ENCODE measurements at places on chromosomes 3 and 15. TPM values are rescaled to one million over a fixed set of nuclear protein-coding genes. Genes with fewer than 3 reads are reported as not detected.
A peak's percentile ranks its signal among the peaks of the same experiment; 100 is the strongest.

DNA sequence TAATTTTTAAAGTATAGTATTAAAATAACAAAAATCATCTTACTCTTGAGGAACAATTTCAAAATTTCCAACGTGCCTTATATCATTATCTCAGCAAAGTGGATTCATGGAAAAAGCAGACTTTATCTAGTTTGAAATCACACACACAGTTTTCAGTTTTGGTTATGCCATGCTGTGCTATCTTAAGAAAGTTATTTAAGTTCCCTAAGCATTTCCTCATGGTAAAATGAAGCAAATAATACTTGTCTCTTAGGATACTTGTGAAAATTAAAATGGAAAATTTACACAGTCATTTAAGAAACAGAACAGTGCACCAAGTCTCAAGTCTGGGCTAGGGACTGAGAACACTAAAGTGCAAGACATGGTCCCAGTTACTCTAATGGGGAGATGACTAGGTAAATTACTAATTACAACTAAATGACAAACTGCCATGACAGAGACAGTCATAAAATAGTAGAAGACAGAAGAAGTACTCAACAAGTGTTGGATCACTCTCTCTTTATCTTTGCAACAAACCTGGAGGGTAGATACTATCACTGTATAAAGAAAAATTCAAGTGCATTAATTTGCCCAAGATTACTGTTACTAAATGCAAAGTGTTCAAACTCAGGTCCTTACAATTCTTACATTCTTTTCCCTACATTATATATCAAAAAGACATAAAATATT lies 44.8 kb downstream of the DMXL2 start:
- no peak overlapping the region for H3K4me3 ChIP-seq
- no peaks in the 10 kb centered on the region for H3K4me1 ChIP-seq
- no peaks in the 10 kb centered on the region for H3K27me3 ChIP-seq
- no peak for DNase-seq
- no peak overlapping the region for H3K27ac ChIP-seq

GRCh38 chr3:24929521-24929920 lies 434.9 kb upstream of the THRB start:
- H3K36me3 ChIP-seq, result no peaks in the 10 kb centered on the region
- no peak overlapping the region for H3K27ac ChIP-seq
- no peak overlapping the region for H3K4me3 ChIP-seq

DNA sequence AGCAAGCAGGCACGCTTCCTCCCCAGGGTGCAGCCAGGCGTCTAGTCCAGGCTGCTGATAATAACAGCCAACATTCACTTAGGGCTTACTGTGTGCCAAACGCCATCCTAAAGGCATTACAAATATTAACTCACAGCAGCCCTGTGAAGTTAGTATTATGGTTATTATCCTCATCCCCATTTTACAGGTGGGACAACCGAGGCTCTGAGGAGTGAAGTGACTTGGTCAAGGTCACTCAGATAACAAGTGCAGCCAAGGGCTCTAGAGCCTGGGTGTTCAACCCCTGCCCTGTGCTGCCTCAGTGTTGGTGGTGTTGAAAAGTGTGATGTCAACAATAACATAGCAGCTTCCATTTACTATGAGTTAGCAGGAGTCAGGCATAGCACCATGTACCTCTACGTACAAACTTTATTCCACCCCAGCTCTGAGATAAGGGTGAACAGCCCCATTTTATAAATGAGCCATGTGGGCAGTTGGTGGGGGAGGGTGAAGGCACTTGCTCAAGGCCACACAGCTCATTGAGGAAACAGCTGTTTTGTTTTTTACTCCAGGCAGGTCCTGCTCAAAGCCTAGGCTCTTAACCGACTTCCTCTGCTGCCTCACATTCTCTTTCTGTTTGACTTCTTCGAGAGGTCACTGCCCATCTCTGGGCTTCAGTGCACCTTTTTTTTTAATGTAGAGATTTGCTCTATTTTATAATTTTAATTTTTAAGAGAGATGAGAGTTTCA lies 24.0 kb upstream of the TRH start:
- H3K36me3 ChIP-seq, result no peaks in the 10 kb centered on the region
- H3K27ac ChIP-seq, result no peak overlapping the region
- peak; percentile 3 for DNase-seq
- H3K4me1 ChIP-seq, result no peaks in the 10 kb centered on the region
- no peaks in the 10 kb centered on the region for H3K27me3 ChIP-seq
- no peak overlapping the region for H3K4me3 ChIP-seq

DNA sequence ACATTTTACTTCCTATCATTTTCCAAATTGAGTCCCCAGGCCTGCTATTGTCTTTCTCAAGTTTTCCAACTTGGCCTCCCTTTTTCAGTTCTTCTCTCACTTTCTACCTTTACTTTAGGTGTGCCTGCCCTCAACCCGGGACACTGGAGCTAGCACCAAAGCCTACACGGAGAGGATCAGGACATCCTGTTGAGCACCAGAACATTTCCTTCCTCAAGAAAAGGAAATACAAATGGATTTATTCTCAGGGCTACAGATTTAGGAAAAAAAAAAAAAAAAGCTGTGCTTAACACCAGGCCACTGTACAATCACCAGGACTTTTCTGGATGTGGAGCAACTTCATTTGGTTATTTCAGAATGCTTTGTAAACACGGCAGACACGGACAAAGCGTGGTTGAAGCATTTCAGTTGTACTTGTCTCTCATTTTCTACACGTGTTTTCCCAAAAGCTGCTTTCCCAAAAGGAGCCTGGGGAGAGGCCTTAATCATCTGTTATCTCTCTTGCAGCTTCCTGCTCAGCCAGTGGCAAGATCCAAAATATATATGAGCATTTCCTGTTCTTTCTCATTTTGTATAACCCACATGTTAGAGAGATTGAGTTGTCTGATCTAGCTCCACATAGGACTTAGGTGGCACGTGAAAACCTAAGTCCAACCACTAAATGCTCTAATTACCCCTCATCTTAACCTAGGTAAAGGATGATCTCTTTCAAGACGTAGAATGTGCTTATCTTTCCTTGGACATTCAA lies 15.5 kb upstream of the ATP1B3 start:
- DNase-seq, result no peak
- H3K27ac ChIP-seq, result no peak overlapping the region
- H3K36me3 ChIP-seq, result no peaks in the 10 kb centered on the region
- no peak overlapping the region for H3K4me3 ChIP-seq

Gene SLC49A4
- 13.4 TPM for total RNA-seq

Gene SLC22A13
- total RNA-seq, result 1.1 TPM

Gene AQP9
- total RNA-seq, result 2.6 TPM
